ENCODE measurements at places on chromosomes 16 and 17.

DNA sequence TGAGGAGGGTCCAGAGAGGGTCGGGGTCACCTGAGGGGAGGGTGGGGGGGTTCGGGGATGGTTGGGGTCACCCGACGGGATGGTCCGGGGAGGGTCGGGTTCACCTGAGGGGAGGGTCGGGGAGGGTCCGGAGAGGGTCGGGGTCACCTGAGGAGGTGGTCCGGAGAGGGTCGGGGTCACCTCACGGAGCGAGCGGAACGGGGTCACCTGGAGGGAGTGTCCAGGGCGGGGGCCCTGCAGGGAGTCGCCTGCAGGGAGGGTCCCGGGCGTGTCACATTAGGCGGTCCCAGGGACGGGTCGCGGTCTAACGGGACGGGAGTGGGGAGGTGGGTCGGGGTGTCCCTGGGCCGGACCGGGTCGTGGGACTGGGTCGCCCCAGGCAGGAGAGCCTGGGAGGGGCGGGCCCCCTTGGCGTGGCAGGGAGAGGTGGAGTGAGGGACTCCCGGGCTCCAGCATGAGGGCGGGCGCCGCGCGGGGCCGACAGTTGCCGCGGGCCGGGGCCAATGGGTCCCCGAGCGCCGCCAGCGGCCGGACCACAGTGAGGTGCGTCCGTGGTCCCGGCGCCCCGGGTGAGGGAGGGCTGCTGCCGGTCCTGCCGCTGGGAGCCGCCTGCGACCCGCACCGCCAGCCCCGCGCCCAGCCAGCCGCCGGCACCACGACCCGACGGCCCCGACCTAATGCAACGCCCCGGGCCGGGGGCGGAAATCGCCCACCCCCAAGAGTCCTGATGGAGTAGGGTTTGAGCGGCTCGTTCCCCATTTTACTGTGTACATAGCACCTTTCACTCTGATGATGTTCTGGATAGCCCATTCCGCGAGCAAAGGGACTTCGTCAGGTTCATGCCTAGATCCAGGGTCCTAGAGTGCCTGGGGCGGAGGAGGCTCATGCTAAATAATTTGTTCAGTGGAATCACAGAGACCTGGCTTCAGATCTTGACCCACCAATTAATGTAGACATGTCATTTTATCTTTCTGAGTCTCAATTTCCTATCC lies 1.2 kb upstream of the ABCA3 start:
- DNase-seq = no peak

DNA sequence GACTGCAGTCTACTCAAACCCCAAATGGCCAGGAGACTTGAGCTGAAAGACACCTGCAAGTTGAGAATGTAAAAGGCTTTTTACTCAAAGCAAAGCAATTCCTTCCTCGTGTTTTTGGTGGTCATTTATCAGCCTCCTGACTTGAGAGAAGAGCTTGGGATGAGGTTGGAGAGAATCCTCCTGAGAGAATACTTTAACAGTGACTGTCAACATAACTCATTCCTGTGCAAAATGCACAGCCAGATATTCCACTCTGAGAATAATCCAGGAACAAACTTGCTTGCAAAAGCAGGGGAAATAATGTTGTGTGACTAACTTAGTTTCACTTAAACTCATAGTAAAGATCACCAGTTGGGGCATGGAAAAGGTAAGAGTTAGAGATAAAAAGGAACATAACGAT lies 53.4 kb downstream of the SNTB2 start:
- DNase-seq = peak; percentile 73

GRCh38 chr16:12204601-12205000 lies 228.1 kb downstream of the SNX29 start:
- DNase-seq = no peak

DNA sequence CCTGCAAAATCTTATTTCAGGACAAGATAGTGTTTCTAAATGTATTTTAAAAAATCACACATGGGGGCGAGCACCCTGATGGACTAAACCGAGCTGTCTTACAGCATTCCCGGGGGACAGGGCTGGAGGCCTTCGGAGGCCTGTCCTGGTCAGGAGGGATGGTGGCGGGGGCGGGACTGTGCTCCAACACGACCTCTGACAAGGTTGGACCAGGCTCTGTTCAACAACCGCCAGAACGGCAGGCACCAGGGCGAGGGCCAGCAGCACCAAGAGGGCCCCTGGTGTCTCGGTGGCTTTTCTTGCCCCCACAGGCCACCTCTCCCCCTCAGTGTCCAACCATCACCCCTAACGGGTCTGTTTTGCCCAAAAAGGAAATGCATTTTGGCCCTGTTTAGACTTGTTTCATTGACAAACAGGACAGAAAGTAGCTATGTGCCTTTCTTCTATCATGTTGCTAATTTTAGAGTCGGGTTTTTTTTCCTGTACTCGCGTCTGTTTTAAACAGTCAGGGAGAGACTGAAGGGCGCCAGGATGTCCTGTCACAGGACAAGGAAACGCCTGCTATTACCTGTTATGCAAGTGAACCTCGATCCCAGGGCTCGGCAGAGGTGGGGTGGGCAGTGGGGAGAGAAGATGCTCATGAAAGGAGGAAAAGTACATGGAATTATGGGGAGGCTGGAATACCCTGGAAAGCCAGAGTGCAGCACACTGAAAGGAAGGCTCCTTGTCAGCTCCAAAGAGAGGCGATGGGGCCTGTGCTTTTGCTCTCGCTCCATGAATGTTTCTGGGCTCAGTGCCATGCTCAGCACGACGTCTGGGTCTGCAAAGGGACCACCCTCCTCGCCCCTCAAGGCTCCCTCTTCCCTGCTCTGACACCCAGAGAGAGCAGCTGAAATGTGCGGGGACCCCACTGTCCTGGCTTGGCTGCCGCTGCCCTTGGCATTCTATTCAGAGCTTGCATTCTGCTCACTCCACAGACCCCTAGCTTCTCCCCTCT lies 11.9 kb downstream of the TMEM204 start:
- DNase-seq = no peak

GRCh38 chr17:80393961-80394360 lies 21.0 kb upstream of the ENDOV start:
- DNase-seq = no peak

- DNase-seq = peak; percentile 99
Measured at GRCh38 chr16:86171329-86171728, 272.4 kb downstream of the IRF8 start.

GRCh38 chr17:73030501-73030921 lies 62.0 kb downstream of the SLC39A11 start:
- peak; percentile 24 for DNase-seq

DNA sequence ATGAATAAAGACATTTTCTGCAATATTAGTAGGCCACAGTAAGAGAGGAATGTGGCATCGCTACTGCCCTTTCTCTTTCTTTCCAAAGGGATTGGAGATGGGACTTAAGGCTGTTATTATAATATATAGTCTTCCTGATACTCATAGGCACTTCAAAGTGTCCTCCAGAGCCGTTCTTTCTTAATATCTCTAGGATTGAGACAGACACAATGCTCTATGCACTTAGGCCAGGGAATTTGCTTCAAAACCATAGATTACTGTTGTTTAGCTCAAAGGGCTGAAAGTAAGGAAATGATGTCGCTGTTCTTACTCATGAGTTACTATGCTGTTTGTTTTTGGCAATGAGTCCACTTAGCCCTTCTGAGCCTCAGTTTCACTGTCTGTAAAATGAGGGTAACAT lies 590.5 kb downstream of the CDH11 start:
- DNase-seq = peak; percentile 8

- DNase-seq = peak; percentile 57
Measured at GRCh38 chr17:81387100-81388090, 7.9 kb upstream of the BAHCC1 start.

DNA sequence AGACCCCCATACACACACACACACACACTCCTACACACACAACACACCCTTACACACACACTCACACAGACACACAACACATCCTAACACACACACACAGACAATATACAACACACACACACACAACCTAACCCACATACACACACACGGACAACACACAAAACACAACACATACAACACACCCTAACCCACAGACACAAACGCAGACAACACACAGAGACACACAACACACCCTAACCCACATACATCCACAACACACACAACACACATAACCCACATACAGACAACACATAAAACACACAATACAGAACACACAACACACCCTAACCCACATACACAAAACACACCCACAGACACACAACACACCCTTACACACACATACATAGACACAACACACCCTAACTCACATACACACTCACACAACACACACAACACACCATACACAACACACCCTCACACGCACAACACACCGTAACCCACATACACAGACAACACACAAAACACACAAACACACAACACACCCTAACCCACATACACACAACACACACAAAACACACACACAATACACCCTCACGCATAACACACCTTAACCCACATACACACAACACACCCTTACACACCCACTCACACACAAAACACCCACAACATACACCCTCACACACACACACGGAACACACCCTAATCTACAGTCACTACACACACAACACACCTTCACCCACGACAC lies 4.4 kb downstream of the ASGR1 start:
- no peak for DNase-seq

- DNase-seq = no peak
Measured at GRCh38 chr17:50474523-50474922, 4.1 kb upstream of the RSAD1 start.

DNA sequence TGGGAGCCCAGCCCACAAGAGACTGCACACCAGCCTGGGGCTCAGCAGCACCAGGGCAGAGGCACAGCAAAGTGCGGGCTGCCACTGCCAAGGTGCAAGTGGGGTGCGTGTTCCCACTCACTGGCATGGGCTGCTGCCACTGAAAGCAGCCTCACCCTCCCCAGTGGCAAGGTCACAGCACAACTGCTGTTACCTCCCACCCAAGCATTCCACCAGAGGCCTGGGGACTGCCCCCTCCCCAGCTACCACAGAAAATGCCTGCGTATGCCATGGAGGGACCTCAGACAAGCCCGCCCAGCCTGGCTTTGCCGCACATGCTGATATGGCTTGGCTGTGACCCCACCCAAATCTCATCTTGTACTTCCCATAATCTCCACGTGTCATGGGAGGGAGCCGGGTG lies 33.1 kb downstream of the MEAK7 start:
- DNase-seq = no peak

- DNase-seq = no peak
Measured at GRCh38 chr17:45231481-45232116, 9.9 kb downstream of the FMNL1 start.

DNA sequence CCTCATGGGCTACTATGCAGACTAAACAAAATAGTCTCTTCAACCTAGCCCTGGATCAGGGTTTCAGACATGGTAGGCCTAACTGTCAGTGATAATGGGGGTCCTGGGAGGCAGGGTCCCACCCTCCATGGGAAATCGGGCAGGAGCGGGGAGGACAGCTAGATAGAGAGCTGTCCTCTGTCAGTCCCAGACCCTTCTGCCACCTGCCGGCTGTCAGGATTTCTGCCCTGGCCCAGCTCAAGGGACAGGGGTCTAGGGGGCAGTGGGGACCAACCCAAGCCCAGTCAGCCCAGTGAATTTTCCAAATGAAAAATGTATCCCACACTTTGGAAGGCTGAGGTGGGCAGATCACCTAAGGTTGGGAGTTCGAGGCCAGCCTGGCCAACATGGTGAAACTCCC lies 5.3 kb downstream of the CA7 start:
- no peak for DNase-seq

DNA sequence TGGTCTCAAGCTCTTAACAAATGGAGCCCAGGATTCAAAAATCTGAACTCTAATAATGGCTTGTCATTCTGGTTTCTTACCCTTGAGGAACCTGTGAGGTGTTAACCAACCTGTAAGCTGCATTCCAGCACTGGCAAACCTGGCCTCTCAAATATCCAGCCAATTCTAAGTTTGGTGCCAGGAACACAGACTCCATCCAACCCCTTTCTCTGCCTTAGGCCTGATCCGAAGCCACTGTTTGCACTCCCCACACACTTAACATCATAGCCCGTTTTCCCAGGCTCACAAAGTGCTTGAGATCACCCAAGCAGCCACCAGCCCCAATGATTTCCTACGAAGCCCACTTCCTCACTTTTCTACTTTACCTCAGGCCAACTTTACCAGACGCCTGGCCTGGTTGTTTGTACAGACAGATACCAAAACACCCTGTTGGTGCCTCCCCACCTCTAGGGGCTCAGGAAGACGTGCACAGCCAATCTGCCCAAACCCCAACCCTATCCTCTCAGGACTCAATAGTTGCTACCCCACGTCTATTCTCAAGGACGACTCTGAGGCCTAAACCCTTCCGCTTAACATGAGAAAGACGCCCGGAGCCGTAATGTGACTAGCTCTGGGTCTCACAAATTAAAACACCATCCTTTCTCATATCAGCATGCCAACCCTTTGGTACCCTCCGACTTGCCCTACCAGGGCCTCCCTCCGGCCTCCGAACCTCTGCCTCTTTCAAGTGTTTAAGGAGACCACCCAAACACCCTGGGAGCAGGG lies 3.2 kb upstream of the PER1 start:
- DNase-seq = no peak

DNA sequence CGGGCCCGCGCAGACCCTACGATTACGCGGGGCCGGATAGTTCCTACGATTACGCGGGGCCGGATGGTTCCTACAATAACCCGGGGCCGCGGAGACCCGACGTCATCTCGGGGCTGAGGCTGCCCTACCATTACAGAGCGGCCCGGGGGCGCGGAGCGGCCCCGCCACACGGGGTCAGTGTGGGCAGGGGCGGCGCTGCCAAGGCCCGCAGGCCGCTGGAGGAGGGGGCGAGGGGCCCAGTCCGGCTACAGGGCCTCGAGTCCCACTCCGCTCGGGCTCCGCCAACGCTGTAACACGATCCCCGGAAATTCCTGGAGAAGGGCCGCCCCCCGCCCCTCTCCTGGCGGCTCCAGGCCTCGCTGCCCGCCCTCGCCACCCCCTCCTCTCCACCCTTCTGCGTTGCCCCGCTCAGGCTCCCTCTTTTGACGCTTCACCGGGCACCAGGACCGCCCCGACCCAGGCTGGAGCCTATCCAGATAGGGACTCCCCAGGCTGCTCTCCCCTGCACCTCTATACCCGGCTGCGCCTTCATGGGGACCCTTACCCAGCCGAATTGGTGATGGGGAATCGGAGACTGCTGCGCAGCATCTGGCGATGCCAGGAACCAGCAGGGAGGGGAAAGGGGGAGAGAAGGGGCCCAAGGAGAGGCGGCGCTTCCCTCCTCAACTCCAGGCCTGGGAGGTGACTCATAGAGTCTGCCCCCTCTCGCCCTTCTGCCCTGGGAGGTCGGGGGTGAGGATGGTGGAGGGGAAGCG lies at the start of gene RAB34:
Gene RAB34, minus strand, starts transcription at position 291 of the 755 bp plus-strand sequence. CDS start 602 bp downstream, outside the sequence.
- DNase-seq = peak; percentile 89

GRCh38 chr16:66495440-66495839 lies 54.5 kb downstream of the TK2 start:
- DNase-seq = no peak

DNA sequence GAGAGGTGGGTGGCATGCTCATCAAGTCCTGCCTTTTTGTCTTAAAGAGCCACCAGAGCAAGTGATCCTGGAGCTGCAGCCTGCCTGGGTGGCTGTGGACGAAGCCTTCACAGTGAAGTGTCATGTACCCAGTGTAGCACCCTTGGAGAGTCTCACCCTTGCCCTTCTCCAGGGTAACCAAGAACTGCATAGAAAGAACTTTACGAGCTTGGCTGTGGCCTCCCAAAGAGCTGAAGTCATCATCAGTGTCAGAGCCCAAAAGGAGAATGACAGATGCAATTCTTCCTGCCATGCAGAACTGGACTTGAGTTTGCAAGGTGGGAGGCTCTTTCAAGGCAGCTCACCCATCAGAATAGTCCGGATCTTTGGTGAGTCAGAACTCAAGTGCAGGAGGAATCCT lies 14.2 kb downstream of the CSH2 start:
- DNase-seq = no peak

- DNase-seq = no peak
Measured at GRCh38 chr17:74199306-74200092, 4.0 kb upstream of the RPL38 start.
